A673 (cell line): ENCODE measurements at places on chromosomes 5 and 9. TPM values are rescaled to one million over a fixed set of nuclear protein-coding genes. Genes with fewer than 3 reads are reported as not detected.

- H3K4me1 ChIP-seq: no peaks in the 10 kb centered on the region
- DNase-seq: no peak
- H3K4me3 ChIP-seq: no peak overlapping the region
- no peaks in the 10 kb centered on the region for H3K36me3 ChIP-seq
- no peaks in the 10 kb centered on the region for H3K27me3 ChIP-seq
Measured at GRCh38 chr5:146068206-146068605, 37.2 kb downstream of the PLAC8L1 start.

S1PR3 gene
- total RNA-seq: 42.9 and 50.9 TPM in 2 replicates

UBQLN1 gene
- 154 and 162 TPM in 2 replicates for total RNA-seq

- H3K4me1 ChIP-seq: no peaks in the 10 kb centered on the region
- DNase-seq: no peak
- H3K36me3 ChIP-seq: peaks cover 96% of the 10 kb centered on the region
- no peak overlapping the region for H3K27ac ChIP-seq
- H3K27me3 ChIP-seq: no peaks in the 10 kb centered on the region
Measured at GRCh38 chr5:179720222-179720621, 12.4 kb upstream of the MAML1 start.
